ENCODE measurements at places on chromosomes 4 and X. TPM values are rescaled to one million over a fixed set of nuclear protein-coding genes. Genes with fewer than 3 reads are reported as not detected.

DNA sequence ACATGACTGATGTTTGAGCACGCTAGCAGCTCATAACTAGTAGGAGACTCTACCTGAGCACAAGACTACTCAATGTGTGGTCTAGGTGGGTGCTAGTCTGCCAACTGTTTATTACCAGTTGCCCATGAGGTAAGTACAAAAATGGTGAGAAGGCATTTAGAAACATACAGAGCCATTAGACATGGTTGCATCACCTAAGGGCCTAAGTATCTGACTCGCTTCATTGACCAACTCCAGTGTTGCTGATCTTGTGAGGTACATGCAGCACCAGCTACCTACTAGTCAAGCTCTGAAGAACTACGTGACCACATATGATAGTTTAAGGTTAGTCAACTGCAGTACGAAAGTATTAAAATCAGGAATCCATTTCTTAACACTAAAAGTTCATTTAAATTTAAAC is 39.9 kb downstream of the APBB2 start:
- peak; percentile 26 for DNase-seq

- DNase-seq = no peak
These were observed 88.5 kb downstream of the REELD1 start for GRCh38 chr4:146302822-146303221.

CPLX1 gene
- total RNA-seq = not detected

XAGE1A gene
- total RNA-seq = 1.9 TPM

- no peak for DNase-seq
These were observed 171.3 kb upstream of the LCORL start for GRCh38 chr4:18192901-18193300.

DNA sequence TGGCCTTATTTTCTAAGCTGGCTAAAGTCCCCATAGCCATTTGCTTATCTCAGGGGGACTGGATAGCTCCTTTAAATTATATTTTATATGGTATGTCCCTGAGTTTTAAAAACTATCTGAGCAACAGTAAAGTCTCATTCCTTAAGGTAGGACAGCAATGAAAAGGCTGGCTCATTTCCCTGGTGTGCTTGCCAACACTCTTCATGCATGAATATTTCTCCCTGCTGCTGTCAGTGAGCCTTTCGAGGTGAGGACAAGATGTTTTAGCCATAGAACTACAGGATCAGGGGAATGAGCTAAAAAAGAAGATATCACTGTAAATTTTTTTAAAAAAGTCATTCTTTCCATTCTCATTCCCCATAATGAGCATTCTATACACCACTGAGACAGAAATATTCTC is 427.3 kb upstream of the FAM241A start:
- no peak for DNase-seq

DNA sequence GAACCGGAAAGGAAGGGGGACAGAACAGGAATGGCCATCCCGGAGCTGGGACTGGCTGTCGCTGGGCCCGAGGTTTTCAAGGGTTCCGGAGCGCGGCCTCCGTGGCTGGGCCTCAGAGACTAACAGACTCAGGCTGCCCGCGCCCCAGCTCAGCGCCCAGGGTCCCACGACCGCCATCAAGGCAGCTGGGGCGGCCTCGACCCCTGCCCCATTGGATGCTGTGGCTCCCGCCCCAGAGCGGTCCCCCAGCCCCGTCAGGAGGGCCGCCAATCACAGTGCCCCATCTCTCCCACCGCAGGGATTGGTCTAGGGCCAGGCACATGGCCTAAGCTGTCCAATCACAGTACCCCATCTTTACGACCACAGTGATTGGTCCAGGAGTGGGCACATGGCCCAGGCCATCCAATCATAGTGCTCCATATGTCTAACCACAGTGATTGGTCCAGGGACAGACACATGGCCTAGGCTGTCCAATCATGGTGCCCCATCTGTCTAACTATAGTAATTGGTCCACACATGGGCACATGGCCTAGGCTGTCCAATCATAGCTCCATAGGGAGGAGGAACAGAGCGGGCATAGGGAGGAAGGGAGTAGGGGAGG is 105.3 kb upstream of the NKX1-1 start:
- DNase-seq = peak; percentile 39

DNA sequence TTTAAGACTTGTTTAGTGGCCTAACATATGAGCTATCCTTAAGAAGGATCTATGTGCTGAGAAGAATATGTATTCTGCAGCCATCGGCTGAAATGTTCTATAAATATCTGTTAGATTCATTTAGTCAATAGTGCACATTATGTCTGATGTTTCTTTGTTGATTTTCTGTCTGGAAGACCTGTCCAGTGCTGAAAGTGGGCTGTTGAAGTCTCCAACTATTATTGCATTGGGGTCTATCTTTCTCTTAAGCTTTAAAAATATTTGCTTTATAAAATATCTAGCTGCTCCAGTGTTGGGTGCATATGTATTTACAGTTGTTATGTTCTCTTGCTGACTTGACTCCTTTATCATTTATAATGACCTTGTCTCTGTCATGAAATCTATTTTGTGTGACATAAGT is 9.4 kb upstream of the BLTP1 start:
- no peak for DNase-seq

DNA sequence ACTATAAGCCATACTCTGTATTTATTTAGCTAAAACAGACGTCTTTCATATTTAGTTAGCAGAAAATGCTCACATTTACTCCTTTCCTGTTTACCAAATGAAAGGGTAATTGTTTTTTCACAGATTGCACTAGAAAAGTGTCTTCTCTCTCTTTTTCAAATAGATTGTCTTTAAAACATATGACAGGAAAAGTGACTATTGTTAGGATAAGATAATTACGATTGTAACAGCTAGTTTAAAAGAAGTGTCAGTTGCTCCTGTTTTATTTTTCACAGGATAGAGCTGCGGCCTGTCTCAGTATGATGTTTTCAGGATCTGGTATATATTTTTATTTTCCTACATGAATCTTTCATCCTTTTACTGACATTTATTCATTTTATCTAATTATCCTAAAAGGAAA is 353.5 kb downstream of the FBXO8 start:
- no peak for DNase-seq

INTU gene
- total RNA-seq = 2.6 TPM

MAGEC2 gene
- total RNA-seq = 184 TPM

- DNase-seq = no peak
These were observed 6.2 kb downstream of the MBNL3 start for GRCh38 chrX:132482632-132483031.

DNA sequence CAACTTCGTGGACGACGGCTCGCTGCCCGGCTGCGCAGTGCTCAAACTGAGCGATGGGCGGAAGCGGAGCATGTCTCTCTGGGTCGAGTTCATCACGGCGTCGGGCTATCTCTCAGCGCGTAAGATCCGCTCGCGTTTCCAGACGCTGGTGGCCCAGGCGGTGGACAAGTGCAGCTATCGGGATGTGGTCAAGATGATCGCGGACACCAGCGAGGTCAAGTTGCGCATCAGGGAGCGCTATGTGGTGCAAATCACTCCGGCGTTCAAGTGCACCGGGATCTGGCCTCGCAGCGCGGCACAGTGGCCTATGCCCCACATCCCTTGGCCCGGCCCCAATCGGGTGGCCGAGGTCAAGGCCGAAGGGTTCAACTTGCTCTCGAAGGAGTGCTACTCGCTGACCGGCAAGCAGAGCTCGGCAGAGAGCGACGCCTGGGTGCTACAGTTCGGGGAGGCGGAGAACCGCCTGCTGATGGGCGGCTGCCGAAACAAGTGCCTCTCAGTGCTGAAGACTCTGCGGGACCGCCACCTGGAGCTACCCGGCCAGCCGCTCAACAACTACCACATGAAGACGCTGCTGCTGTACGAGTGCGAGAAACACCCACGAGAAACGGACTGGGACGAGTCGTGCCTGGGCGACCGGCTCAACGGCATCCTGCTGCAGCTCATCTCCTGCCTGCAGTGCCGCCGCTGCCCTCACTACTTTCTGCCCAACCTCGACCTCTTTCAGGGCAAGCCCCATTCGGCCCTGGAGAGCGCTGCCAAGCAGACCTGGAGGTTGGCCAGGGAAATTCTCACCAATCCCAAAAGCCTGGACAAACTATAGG is 1.5 kb downstream of the MAB21L2 start:
- DNase-seq = no peak

DCLK2 gene
- total RNA-seq = 4.1 TPM

ETDA gene
- not detected for total RNA-seq

GRCh38 chrX:124212622-124213021 is 119.8 kb upstream of the TEX13D start:
- no peak for DNase-seq

DNA sequence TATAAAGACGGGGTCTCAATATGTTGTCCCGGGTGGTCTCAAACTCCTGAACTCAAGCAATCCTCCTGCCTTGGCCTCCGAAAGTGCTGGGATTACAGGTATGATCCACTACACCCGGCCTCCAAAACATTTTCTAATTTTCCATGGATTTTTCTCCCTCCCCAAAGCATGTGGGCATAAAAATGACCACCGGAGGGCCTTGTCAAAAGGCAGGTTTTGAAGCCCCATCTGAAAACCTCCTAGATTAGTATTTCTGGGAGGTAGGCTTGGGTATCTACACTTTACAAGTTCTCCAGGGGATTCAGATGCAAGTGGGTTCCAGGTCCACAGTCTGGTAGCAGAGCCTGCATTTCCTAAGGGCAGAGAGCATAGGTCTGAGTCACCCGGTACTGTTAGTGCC is 1.4 kb upstream of the GPR173 start:
- peak; percentile 32 for DNase-seq

LARP1B gene
- 11.7 TPM for total RNA-seq

DNA sequence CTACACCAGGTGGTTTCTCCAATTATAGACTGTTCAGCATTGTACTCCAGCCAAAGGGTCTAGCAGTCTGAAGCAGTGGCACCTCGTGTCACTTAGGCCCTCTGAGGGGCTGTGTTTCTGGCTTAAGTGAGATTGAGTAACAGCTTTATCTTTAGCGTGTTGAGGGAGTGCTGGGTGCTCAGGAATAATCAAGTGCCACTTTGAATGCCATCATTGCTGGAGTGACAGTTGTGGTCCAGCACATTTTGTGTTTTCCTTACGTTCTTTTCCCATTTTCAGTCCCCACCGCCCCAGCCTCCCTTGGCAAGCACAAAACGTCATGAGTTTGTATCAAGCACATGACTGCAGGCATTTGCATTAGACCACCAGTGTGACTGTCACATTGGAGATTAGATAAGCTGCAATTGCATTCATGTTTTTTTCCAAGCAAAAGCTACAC is 58.7 kb downstream of the FNIP2 start:
- DNase-seq = no peak

GRCh38 chrX:153635788-153636668 is 11.0 kb upstream of the DUSP9 start:
- DNase-seq = peak; percentile 1

- DNase-seq = peak; percentile 2
These were observed 410 bp downstream of the GNL3L start for GRCh38 chrX:54530357-54530900.

- DNase-seq = no peak
These were observed 459.5 kb downstream of the RAPGEF2 start for GRCh38 chr4:159562366-159562765.

NAT8L gene
- total RNA-seq = 0.10 TPM

MOSPD2 gene
- 25.1 TPM for total RNA-seq

DNA sequence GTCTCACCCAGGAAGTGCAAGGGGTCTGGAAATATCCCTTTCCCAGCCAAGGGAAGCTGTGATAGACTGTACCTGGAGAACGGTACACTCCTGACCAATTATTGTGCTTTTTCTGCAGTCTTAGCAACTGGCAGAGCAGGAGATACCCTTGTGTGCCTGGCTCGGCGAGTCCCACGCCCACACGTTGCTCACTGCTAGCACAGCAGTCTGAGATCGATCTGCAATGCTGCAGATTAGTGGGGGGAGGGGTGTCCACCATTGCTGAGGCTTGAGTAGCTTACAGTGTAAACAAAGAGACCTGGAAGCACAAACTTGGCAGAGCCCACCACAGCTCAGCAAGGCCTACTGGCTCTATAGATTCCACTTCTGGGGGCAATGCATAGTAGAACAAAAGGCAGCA is 138.5 kb downstream of the CHRDL1 start:
- no peak for DNase-seq

RASSF6 gene
- under 0.01 TPM for total RNA-seq

GRCh38 chrX:71178908-71179307 is 34.3 kb downstream of the NLGN3 start:
- peak; percentile 70 for DNase-seq

DNA sequence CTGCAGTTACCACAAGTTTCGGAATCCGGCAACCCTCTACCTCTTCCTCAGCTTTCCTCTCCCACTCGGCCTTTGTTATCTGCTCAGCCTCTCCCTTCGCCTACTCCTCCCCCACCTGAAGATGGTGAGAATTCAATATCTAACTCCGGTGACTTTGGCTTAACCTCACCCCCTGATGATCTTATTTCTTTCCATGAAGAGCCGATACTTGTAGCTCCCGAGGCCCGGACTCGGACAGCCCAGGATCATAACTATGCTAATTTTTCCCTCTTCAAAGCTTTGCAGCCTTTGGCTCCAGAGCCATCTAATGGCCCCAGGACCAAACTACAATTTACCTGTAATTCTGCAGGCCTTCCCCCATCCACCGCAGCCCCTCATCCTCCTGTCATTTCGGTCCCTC is 32.0 kb upstream of the MGST2 start:
- no peak for DNase-seq

- no peak for DNase-seq
These were observed 6.3 kb downstream of the DCHS2 start for GRCh38 chr4:154485127-154485773.

GRCh38 chr4:156999175-156999517 is 27.5 kb upstream of the PDGFC start:
- DNase-seq = peak; percentile 98

- no peak for DNase-seq
These were observed 131.6 kb upstream of the STIM2 start for GRCh38 chr4:26729027-26729426.

DNA sequence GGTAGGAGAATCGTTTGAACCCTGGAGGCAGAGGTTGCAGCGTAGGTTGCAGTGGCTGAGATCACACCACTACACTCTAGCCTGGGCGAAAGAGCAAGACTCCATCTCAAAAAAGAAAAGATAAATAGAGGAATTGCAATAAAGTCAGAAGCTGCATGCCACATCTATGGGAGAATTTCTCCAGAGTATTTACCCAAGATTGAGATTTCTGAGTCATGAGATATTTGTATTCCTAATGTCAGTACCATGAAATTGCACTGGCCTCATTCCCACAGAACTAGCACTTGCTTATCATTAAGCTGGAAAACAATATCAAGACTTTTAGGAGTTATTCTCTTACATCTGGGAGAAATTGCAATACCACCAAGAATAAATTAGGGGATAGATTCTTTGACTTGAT is 37.4 kb downstream of the ASIC5 start:
- DNase-seq = peak; percentile 13

GRCh38 chr4:56055027-56055977 is 106.6 kb downstream of the CEP135 start:
- DNase-seq = no peak
